ENCODE measurements at places on chromosomes 3 and 15.

DNA sequence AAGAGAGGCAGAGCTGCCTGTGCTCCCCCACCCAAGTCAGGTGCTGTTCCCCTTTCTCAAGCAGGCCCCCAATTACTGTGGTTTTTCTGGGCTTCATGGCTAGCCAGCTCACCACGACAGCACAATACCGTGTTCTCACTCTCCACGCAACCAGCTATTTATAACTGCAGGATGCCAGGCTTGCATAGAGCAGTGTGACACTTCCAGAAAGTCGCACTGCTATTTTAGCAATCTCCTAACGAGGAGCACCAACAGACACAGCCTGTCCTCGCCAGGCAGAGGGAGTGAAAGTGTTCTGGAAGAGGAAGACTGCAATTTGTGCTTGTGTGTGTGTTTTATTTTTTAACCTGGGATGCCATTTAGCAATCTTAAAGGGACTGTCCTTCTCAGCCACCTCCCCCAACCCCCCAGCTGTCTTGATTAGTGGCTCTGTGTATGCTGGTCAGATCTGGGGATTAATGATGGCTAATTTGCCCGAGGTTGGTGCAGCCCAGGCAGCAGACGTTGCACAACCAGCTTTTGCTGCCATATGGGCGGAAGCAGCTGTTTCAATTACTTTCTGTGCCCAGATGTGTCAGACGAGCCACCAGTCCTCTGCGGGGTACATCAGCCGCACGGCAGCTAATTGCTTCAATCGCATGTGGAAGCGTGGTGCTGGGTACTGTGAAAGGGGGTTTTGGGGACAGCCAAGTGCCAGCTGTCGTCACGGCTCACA lies 268.0 kb upstream of the ARRDC4 start:
- no peak for DNase-seq

GRCh38 chr3:23979569-23979968 lies 34.5 kb downstream of the NR1D2 start:
- no peak for DNase-seq

DNA sequence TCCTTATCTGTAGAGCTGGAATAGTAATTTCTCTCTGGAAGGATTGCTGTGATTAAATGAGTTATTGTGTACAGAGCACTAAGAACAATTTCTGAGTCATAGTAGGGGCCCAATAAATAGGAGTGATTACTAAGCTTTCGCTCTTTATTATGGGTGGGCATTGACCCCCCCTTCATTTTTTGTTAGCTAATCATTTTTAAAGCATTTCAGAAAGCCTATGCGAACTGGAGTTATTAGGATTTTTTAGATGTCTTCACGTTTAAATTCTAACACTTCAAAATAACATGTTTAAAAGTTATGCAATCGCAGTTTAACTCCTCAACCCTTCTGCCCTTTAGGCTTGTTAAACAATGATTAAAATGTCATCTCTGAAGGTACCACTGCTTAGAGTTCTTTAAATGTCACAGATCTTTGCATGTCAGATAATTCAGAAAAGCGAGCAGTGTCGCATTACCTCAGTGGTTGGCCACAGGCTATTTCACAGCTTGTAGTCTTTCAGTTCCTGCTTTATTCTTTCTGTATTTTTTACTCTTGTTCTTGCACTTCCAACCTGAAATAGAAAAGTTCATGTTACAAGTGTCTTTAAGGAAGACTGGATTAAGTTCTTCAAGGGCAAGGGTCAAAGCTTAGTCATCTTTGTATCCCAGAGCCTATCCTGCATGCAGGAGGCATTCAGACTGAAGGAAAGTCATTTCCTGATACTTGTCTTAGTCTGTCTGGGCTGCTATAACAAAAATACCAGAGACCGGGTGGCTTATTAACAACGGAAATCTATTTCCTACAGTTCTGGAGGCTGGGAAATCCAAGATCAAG lies 102.9 kb downstream of the FNDC3B start:
- DNase-seq, result no peak

DNA sequence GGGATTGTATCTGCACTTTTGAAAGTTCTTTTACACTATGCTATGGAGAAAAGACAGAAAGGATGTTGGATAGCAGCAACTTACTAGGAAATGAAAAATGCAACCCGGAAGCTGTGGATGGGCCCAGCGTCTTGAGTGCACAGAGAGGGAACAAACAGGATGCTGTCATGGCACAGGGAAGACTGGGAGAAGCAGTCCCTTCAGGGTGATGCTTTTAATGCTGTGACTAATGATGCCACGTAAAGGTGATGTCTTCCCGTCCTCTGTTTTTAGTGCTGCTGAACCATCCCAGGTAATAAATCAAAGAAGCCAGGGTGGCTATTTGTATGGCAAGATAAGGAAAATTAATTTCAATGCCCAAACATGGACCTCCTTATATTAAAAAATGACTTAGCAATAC lies 437.6 kb downstream of the FOXP1 start:
- no peak for DNase-seq

DNA sequence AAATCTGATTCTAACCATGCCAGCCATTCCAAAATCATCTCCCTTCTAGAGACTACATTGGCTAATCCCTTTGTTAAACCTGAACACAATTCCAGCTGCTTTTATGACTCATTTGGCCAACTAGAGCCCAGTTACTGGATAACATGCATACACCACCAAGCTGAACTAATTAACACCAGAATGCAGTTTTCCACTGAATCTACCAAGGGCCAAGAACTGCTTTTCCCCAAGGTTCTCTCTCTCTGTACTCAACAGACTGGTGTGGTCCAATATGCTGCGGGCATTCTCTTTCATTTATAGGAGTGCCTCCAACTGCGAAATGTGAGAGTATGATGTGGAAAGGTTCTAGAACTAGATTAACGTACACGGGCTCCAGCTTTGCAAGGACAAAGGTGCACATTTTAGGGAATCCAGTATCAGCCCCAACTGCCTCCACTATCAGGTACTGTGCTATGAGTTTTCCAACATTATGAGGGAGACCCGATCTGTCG lies 1.5 kb downstream of the CHSY1 start:
- DNase-seq, result no peak

DNA sequence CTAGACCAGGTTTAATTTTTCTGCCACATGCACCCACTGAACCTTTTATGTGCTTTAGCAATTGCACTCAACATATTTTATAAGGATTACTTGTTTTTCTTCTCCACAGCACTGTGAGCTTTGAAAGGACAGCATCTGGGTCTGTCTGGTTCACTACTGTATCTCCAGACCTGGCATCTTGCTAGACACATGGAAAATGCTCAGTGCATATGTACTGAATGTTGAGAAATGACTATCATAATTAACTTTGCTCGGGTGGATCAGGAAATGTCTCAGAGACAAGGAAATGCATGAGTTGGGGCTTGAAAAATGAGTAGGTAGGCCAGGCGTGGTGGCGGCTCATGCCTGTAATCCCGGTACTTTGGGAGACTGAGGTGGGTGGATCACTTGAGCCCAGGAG lies 40.2 kb downstream of the DOCK3 start:
- DNase-seq, result no peak

DNA sequence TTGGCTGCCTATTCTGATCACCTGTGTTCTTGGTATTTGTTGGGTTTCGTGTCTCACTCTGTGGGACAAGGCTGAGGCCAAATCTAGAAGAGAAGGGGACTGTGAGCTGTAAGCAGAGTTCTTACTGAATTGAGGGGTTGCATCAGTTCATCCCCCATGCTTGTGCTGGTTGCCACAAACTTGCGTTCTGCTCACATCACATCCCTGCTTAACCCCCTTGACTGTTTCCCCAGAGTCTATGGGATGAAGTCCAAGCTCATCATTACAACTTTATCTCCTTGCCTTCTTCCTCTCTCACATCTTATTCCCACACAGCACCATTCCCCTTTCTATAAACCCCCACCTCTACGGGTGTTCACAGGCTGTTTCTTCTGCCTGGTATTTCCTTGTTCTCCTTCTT lies 143.8 kb upstream of the ABHD17C start:
- DNase-seq, result no peak

GRCh38 chr3:186418671-186419145 lies 56.7 kb upstream of the DGKG start:
- DNase-seq, result no peak

DNA sequence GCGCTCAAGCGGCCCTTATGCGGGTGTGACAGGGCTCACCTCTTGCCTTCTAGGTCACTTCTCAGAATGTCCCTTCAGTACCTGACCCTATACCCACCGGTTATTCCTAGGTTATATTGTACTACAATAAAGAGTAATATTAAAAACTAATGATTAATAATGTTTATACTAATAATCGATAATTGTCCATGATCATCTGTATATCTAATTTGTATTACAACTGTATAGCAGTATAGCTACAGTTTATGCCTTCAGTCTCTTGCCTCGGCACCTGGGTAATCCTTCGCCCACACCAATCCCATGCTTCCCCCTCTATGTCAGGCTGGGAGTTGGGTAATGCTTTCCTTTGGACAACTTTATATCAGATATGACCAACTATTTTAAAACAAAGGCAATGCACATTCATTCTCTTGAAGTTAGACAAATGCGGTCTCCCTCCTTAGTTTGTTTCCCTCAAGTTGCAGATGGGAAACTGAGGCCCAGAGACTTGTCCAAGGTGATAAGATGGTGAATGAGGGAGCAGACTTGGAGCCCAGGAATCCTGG lies 3.4 kb downstream of the FAH start:
- DNase-seq, result no peak

- DNase-seq, result no peak
Measured at GRCh38 chr15:92893200-92893599, 6.9 kb upstream of the CHD2 start.

DNA sequence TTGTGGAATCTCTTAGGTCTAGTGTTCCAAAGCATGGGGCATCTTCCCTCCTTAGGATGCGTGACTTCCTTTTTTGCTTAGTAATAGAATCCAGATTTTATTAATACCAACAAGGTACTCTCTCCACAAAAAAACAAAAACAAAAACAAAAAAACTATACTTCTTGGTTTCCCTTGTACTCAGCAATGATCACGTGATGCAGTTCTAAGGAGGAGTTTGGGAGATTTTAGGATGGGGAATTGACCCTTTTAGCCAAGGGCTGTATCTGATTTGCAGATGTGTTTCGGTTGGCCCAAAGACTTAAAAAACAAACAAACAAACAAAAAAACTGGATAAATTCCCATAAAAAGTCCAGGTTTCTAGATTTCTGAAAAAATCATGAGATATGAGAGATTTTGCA lies 12.6 kb upstream of the TMEM108 start:
- no peak for DNase-seq

DNA sequence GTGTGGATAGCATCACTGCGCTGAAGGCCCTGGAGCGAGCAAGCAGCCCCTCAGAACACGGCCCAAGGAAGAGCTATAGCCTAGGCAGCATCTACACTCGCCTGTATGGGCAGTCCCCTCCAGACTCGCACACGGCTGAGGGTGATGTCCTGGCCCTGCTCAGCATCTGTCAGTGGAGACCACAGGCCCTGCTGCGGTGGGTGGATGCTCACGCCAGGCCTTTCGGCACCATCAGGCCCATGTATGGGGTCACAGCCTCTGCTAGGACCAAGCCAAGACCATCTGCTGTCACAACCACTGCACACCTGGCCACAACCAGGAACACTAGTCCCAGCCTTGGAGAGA lies 20.5 kb downstream of the ATRIP start:
- no peak for DNase-seq

GRCh38 chr15:69417581-69417980 lies 3.4 kb downstream of the KIF23 start:
- no peak for DNase-seq

DNA sequence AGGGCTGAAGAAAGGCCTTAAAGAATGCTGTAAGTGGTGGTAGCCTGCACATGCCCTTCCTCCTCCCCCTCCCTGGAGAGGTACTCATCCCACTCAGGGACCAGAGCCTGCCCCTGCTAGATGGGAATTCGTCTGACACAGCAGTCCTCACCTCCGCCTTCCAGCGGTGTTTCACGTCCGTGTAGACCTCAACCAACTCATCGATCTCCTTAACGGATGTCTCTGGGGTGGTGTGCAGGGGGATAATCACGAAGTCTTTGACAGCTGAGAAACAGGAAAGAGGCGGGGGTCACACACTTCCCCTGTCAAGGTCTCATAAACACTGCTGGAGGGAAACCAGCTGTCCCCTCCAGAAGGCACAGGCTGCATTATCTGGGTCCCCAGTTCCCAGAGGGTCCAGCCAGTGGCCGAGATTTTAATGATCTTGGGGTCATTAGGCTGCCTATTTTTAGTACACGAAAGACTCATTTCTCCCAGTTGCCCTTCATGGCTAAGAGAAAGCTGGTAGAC lies 9.9 kb downstream of the DNASE1L3 start:
- no peak for DNase-seq

- DNase-seq, result no peak
Measured at GRCh38 chr3:108004647-108005046, 86.2 kb downstream of the CD47 start.

DNA sequence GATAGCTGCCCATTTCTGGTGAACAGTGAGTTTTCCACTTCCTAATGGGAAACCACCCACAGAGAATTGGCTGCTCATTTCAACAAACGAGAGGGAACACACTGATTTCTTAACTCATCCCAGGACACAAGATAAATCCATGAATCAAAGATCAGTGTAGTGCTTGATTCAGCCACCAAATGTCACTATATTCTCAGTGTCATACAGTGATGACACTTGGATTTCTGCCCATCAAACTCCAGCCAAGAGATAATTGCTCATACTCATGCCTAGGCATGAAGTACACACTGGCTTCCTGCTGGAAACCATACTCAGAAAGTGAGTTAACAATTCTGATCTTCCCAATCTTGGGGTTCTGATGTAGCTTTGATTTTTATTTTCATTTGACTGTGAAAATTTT lies 35.4 kb upstream of the GRM7 start:
- no peak for DNase-seq

DNA sequence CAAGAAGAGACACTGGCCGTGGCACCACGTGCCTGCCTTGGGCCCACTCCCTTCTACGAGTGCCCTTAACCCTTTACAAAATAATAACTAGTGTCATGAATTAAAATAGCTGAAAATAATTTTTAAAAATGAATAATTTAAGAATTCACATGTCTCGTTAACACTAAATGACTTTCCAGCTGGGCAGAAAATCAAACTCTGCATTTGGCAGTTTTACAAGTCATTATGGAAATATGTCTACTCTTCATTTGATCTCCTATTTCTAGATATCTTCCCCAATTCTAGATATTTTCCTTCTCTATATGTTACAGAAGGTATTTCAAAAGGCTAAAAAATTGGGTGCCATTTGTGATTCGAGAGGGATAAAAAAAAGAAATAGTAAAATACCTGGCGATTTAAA lies 100.2 kb downstream of the RORA start:
- DNase-seq, result no peak

GRCh38 chr3:197428117-197428801 lies 127.5 kb downstream of the BDH1 start:
- DNase-seq, result no peak

- DNase-seq, result no peak
Measured at GRCh38 chr3:118110211-118110610, 924.4 kb downstream of the IGSF11 start.

Data from spleen (tissue), 13 donors.